Tibial artery (tissue), 4 donors: ENCODE measurements at places on chromosomes 2 and 18.
A peak's percentile ranks its signal among the peaks of the same experiment; 100 is the strongest.

GRCh38 chr2:148244593-148245292, 223.9 kb downstream of the MBD5 start:
- no peak for DNase-seq

DNA sequence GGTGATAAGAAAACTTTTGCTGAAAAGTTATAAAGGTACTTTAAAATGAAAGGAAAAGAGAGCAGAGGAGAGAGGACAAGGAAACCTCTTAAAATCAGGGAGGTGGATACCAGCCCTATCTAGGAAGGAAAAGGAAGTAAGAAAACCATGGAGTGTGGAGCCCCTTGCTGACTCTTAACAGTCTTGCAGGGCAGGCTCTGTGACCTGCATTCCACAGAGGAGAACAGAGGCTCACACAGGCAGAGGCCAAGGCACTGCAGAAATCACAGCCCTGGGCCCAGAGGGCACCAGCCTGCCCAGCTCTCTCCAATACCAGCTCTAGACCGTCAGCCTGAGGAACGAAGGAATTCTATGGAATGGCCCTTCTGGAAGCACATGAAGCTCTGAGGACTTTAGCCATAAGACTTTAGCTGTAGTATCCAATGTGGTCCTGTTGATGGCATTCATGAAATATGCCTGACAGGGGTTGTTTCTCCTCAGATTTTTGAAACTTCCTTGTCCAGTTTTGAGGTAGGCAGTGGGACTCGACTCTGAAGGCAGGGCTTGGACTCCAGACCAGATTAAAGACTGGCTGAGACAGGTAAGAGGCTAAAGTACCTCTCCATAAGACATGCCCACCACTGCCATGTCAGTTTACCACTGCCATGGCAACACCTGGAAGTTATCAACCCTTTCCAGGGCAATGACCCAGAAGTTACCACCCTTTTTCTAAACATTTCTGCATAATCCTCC, 216.3 kb downstream of the ANAPC1 start:
- DNase-seq = peak; percentile 39

DNA sequence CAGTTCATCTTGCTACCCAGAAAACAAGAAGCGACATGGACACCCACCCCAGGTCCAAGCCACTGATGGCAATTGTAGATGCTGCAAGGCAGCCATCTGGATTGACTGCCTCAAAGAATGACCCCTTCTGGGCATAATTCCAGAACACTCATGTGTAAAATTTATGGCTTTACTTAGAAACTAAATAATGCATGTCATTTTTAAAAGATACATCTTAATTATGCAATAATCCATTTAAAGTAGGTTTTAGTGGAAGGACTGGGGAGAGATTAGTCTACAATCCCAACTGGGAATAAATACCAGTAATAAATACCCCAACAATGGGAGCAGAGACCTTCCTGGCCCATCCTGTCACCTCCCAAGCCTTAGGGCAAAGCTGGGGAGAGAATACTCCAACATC, 247.7 kb downstream of the SS18 start:
- no peak for DNase-seq

DNA sequence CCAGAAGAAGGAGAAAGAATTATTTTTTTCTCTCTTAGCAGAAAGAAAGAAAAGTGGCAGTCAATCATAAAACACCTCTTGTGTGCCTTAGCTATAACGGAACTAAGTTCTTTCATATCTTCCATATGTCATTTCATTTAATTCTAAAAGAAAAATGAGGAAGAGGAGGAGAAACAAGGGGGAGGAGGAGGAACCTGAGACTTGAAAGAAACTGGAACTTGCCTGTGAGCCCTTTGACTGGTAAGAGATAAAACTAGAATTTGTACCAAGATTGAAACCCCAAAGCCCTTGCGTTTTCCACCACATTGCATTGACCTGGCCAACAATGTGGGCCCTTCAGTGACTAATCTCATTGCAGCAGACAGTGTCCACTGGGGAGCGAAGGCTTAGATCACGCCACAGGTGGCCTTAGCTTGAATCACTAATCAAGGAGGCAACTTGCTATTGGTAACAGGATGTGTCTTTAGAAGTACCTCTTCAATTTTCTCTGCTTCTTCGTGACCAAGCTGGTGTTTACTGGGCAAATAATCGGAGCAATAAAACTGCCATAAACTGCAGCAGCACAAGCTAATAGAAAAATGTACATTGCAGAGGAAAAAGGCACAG, 307.9 kb downstream of the CLIP4 start:
- DNase-seq = no peak

GRCh38 chr2:104752504-104752903, 101.4 kb upstream of the POU3F3 start:
- no peak for DNase-seq

DNA sequence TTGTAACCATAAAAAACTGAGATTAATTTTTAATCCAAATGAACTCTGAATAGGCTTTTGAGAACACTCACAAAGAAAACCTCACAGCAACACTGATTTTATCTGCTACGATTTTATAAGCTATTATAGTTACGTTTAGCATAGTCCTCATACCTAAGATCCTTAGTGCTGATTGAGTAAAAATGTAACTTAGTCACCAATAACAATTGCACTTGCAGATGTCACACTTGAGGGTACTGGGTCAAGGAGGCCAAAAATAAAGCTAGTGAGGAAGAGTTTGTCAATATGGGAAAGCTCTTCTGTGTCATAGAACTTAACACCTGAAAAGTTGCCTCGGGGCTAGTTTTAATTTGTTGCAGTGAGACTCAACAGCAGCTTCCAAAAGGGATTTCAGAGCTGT, 706.5 kb upstream of the FAM98A start:
- no peak for DNase-seq

- no peak for DNase-seq
Observed at GRCh38 chr2:207252979-207253645, 87.4 kb upstream of the KLF7 start.

DNA sequence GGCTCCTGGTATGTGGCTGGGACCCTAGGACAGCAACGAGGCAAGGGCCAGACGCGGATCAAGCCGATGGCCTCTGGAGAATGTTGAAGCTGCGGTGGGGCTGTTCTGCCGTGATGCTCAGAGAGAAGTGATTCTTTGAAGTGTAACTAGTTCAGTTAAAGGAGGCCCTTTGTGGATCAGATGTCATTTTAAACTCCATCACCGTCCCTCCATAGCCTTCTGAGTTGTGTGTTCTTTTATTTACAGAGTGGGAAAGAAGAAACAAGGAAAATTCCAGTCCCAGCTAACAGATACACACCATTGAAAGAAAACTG, 403 bp downstream of the PNO1 start:
- DNase-seq = no peak

- no peak for DNase-seq
Observed at GRCh38 chr2:5914811-5915611, 222.8 kb downstream of the SOX11 start.

DNA sequence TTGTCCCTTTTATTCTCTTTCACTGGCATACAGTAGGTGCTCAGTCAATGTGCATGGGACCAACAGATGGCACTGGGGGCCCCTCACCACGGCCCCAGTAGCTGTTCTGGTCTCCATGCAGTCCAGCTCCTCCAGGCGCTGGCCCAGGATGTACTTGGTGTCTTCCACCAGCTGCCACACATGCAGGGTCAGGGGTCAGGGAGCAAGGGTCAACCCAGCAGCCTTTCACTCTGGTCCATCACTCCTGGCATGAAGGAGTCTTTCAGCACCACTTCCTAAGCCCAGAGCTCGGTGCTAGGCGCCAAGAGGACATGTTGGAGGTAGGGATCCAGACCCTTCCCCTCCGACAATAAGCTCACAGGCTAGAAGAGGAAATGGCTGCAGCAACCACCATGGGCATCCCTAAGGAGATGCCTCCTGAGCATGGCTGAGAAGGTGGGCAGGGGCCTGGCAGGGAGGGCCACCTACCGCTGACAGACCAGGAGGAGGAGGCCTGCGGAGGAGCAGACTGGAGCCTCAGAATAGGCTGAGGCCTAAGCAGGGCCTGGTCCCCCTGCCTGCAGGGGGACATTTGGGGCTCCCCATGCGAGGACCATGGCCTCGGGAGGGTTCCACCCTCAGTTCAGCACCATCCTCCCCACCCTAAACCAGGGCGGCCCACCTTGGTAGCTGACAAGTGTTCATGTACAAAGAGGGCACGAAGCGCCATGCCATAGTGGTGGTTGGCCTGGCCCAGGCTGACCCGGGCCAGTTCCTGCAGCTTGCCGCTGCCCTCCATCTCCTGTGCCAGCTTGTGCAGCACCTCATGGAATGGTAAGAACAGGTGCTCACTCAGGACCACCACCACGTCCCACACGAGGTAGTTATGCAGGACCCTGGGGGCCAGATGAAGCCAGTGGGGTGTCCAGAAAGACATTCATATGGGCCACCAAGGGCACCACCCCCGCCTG, 10.2 kb downstream of the ALPG start:
- peak; percentile 51 for DNase-seq

GRCh38 chr2:98903767-98904485, 32.1 kb downstream of the CRACDL start:
- peak; percentile 28 for DNase-seq

GRCh38 chr2:227082286-227082685, 81.7 kb downstream of the COL4A4 start:
- no peak for DNase-seq

GRCh38 chr2:9179572-9180201, 26.9 kb upstream of the ASAP2 start:
- DNase-seq = peak; percentile 90

DNA sequence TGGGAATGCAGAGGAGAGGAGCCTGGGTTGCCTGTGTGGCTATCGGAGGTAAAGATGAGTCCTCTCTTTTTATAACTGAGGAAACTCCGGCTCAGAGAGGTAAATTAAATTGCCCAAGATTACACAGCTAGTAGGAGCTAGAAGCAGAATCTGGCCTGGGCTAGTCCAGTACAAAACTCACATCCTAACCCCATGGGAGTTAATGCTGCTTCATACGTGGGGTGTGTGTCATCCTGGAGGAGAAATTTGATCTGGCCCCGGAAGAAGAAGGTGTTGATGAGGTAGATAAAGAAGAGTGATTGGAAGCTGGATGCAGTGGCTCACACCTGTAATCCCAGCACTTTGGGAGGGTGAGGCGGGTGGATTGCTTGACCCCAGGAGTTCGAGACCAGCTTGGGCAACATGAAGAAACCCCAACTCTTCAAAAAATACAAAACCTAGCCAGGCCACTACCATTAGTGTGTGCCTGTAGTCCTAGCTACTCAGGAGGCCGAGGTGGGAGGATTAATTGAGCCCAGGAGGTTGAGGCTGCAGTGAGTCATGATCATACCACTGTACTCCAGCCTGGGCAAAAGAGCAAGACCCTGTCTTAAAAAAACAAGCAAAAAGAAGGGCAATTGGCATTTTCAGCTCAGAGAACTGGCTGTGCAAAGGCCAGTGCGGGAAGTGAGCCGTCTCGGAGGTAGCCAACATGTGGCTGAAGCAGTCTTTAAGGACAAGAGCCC, 33.7 kb downstream of the CTIF start:
- DNase-seq = no peak

GRCh38 chr2:145692971-145693478, 1173.1 kb upstream of the ZEB2 start:
- no peak for DNase-seq

DNA sequence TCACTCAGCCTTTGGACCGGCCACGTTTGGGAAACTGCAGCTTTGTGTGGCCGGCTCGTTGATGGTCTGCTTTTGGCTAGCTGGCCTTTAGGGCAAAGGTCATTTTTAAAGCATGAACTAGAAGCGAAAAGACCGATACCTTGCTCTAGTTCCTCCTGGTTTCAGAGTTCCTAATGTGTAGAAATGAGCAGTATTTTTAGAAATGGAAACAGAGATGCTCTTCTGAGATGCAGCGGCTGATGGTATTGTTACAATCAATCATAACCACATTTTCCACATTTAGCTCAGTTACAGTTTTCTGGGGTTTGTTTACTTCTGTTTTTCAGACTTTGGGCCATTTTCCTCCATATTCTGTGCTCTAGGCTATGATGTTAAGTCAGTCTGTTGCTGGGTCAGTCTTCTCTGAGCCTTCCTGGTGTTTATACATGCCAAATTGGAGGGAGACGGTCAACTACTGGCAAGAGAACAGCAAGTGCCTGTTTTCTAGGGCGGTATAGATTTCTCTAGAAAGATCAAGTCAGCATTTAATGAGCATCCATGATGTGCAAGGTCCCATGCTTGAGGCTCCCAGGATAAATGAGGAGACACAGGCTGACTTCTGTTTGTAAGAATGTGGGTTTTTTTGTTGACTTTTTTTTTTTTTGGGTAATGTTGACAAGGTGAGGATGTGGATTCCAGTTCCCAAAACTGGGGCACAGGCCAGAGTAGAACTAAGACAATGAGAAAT, 28.0 kb downstream of the RNF144A start:
- no peak for DNase-seq

DNA sequence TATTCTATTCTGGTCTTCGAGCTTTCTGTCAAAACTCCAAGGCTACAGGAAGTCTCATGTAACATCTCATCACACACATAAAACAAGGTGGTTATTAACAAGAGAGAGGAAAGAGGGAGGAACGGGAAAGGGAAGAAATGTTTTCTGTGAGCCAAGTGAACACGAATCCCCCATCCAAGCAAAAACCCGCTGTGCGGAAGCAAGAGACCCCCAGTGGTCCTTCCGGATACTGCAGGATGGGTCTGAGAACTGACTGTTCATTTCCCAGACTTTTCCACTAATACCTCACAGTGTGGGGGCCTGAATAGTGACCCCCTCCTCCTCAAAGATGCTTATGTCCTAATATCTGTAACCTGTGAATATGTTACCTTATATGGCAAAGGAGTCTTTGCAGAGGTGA, 19.0 kb upstream of the DIPK1C start:
- DNase-seq = no peak

GRCh38 chr2:13462464-13462863, 745.7 kb downstream of the TRIB2 start:
- no peak for DNase-seq

DNA sequence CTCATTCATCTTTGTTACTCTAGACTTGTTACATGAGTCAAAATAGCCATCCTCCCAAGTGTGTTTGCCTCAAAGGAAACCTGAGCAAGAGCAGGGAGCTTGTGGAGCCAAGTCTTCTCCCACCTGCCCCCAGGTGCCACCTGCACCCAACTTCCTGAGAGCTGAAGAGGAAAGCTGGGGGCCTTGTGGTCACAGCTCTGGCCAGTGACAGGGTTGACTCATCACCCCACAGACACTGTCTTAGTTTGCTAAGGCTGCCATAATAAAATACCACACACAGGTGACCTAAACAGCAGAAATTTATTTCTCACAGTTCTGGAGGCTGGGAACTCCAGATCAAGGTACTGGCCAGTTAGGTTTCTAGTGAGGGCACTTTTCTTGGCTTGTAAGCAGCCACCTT, 99.6 kb downstream of the TPGS2 start:
- no peak for DNase-seq
